ENCODE measurements at places on chromosomes 6 and 20.

DNA sequence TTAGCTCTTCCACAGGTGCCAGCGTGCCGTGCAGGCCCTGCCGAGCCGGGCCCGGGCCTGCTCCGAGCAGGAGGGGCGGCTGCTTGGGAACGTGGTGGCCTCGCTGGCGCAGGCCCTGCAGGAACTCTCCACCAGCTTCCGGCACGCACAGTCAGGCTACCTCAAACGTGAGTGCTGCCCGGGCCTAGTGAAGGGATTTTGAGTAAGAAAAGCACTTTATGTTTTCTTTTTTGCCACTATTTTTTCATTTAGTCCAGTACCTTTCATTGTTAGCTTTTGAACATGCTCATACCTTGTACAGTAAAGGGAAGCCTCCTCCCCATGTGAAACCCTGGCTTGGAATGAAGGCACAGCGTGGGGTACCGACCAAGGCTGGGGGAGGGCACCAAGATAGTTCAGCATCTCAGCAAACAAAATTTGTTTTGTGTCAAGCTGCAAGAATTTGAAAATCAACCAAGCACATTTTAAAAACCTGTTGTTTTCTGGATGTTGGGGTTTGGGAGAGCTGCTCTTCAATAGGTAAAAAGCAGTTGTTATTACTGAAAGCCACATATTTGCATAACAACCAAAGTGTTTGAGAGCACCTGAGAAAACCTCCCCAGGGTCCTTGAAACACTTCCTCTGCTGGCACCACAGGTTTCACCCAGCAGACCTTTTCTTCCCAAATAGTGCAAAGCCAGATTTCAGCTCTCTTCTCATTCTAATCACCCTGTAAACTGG, 18.4 kb downstream of the STX16 start:
- no peak for DNase-seq

- no peak for DNase-seq
Measured at GRCh38 chr6:144480473-144480872, 195.3 kb downstream of the UTRN start.

- no peak for DNase-seq
Measured at GRCh38 chr6:10221178-10221577, 193.7 kb downstream of the TFAP2A start.

DNA sequence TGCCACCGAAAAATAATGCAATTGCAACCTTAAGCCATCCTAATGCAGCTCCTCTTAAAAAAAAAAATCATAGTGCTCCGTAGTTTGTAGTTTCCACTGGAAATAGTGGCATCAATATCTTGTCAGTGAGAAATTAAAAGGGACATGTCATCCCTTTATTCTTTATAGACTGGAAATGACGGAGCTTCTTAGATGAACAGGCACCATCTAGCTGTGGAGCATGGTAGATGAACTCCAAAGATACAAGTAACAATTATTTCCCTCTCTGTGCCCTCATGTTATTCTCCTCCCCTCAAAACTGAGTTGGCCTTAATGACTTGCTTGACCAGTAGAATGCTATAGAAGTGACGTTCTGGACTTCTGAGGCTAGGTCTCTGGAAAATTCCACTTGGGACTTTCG, 268.1 kb upstream of the SPTLC3 start:
- no peak for DNase-seq

DNA sequence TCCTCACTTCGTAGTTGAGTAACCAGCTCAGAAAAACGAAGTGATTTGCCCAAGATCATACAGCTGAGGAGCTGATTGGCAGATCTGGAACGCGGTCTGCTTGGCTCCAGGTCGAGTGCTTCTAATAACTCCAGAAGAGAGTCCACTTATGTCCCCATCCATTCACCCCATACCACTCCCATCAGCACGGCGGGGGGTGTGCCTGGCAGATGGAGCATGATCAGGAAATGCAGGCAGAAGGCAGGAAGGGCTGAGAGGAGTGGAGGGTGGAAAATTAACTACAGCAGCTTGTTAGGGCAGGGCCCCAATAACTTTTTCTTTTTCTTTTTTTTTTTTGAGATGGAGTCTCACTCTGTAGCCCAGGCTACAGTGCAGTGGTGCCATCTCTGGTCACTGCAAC, 15.0 kb downstream of the FITM2 start:
- DNase-seq: no peak

DNA sequence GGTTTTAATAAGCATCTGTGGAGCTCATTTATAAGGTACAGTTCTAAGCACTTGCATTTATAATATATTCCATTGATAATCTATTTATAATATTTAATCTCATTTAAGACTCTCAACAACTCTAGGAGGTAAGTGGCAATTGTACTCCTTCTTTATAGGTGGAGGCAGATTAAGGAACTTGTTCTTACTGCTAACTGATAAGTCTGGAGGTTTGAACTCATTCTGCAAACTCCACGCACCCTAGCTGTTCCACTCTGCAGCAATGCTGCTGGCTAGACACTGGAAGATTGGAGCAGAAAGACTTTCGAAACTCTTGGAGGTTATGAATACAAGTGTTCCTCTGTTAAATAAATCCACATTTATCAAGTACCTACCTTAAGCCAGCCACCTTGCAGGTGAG, 793 bp upstream of the HDAC2 start:
- no peak for DNase-seq

- DNase-seq: no peak
Measured at GRCh38 chr6:71490876-71491275, 202.3 kb downstream of the OGFRL1 start.

DNA sequence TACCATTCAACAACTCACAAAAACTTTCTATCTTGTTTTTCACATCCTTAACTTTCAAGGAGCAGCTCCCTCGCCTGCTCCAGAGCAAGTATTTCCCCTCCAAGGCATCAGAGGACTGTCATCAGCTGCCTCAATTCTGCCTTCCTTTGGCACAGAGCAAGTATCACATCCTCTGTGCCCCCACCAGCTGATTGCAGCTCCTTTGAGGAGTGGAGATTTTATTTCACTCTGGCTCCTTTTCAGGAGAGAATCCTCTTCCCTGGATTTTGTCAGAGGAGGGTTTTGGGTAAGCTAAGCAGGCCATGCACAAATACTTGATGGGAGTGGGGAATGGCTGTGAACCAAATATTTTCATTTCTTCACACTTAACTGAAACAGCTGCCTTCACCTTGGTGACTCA, 610.5 kb upstream of the FLRT3 start:
- DNase-seq: no peak

GRCh38 chr20:8089668-8090067, 42.4 kb upstream of the PLCB1 start:
- DNase-seq: no peak

DNA sequence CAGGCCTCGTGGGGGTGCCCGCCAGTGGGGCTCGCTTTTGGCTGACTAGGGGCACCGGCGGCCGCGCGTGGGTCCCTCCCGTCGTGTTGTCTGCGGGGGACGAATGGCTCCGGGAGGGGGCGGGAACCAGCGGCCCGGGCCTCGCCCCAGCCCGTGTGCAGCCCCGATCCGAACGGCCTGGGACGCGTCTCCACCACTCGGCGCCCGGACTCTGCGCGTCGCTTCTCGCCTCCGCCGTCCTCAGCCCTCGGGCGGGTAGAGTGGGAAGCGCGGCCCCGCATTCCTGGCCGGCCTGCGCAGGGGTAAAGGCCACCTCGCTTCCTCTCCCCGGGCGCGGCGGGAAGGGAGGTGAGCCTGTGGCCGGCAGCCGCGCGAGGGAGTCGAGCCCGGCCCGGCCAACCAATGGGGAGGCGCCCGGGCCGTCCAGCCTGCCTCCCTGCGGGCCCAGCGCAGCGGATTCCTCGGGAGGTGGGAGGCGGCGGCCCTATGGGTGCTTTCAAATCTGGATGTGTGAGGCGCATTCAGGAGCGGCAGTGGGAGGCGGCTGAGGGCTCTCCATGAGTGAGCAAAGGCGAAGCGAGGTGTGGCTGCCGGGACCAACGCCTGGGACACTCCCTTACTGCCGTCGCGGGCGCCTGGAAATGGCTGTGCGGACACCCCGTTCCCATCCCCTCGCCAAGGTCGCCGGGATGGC, 1.1 kb upstream of the ZBTB46 start:
- DNase-seq: no peak

DNA sequence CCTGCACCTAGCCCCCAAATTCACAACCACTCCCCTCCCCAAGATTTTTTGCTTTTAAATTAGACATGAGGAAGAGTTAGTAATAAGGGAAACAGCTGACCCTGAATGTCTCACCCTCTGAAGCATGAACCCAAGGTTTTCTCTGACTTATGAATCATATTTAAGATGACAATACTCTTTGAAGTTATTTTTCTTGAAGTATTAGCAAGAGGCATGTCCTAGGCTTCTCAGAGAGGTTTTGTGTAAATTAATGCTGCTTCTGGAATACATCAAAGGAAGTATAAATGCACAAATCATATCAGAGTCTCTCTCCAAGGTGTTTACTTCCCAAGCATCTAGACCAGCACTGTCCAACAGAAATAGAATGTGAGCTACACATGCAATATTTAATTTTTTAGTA, 408.1 kb upstream of the MARCKS start:
- DNase-seq: no peak

DNA sequence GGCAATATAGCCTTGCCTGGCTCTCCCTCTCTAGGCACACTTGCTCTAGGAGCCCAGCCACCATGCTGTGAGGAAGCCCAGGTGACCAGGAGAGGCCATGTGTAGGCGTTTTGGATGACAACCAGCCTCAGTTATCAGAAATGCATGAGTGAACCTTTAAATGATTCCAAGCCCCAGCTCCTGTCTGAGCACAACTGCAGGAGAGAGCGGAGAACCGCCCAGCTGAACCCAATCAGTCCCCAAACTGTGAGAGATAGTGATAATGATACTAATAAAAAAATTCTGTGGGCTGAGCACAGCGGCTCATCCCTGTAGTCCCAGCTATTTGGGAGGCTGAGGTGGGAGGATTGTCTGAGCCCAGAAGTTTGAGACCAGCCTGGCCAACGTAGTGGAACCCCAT, 83.8 kb upstream of the TOX2 start:
- no peak for DNase-seq

- no peak for DNase-seq
Measured at GRCh38 chr6:144488590-144488989, 203.5 kb downstream of the UTRN start.

GRCh38 chr6:102197211-102197610, 803.7 kb downstream of the GRIK2 start:
- DNase-seq: no peak

- no peak for DNase-seq
Measured at GRCh38 chr6:86017236-86017635, 374.6 kb upstream of the SYNCRIP start.

DNA sequence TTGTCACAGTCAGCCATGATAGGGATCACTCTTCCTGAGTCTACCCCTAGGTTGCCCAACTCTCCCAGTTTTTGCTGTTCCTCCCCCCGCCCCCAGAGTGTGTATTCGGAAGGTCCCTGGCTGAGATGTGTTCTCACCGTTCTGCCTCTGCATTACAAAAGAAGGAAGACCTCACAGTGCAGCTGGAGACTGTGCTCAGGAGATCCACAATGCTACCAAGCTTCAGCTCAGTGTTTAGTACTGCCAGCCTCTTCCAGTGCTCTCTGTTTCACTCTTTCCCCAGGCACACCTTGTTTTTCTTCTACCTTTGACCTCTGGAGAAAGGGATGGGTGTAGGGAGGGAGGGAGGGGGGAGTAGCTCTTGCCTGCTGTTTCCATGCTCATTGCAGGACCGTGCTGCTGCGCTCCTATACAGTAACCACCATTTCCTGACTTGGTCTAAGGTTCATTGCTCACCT, 13.4 kb upstream of the MOCS1 start:
- DNase-seq: no peak

DNA sequence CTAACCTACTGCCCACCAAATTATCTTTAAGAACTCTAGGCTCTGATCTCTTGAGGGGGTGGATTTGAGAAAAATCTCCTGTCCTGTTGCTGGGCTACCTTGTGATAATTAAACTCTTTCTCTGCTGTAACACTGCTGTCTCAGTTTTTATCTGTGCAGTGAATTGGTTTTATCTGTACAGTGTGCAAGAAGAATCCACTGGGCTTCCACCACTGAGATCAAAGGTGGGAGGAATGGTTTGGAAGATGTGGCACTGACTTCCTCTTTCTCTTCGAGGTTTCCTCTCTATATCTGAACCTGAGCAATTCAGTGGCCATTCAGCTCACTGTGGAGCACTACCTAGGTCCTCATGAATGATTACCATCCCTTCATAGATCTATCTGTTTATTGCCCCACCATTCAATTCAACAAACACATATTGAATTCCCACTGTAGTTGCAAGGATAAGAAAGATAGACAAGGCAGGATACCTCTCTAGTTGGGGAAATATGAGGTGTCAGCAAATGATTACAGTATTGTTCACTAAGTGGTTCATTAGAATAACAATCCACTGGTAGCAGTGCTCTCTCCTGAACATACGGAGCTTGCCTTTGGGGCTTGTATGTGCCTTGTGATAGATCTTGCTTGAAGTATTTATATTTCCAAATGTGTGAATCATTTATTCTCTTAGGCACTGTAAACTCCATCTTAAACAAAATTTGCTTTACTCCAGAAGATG, 172.1 kb upstream of the ARG1 start:
- no peak for DNase-seq

DNA sequence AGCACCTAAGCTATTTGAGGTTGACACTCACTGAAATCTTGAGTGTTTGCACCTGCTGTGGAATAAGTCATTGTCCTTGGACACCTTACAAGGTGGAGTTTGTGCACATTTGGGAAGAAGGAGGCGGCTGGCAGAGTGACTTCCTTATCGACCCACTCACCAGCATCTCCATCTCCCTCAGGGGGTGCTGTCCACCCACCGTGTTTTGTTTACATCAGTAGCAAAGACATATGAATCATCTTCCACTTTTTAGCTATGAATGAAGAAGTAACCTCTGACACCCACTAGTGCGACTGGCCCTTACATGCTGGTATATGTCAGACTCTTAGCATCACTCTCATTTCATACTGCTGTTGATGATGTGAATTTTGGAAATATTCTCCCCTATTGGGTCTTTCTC, 119.5 kb upstream of the SGK1 start:
- peak; percentile 26 for DNase-seq

DNA sequence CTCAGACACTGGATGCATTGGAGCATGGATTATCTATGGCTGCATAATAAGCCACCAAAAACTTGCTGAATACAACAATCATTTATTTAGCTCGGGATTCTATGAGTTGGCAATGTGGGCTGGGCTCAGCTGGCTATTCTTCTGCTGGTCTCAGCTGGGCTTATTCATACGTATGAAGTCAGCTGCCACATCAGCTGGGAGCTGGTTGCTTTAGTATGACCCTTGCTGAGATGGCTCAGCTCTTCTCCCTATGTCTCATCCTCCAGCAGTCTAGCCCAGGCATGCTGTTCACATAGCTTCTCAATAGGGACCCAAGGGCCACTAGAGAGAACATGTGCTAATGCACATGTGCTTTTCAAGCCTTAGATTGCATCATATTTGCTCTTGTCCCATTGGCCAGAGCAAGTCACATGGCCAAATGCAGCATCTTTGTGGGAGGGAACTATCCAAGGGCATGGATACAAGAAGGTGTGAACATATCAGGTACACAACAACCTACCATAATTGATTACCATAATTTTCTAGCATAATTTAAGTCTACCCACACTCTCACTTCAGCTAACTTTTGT, 444.6 kb downstream of the KIF16B start:
- DNase-seq: no peak

DNA sequence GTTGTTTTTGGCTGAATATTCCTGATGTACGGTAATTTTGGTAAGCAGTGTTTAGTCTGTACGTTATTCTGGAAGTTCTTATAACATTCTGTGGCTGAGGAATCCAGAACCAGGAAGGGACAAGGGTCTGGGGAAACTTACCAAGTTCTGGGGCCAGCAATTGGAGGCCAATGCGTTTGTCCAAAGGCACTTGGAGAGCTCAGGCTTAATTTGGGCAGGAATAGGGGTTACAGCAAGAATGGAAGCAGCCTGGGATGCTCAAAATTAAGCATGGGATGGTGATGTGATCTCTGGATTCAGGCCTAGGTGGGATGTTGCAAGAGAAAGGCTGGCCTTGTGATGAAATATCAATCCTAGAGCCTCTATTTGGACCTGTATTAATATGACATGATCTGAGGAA, 235.2 kb upstream of the NOX3 start:
- DNase-seq: no peak
